ENCODE measurements at places on chromosomes 3 and 15.

DNA sequence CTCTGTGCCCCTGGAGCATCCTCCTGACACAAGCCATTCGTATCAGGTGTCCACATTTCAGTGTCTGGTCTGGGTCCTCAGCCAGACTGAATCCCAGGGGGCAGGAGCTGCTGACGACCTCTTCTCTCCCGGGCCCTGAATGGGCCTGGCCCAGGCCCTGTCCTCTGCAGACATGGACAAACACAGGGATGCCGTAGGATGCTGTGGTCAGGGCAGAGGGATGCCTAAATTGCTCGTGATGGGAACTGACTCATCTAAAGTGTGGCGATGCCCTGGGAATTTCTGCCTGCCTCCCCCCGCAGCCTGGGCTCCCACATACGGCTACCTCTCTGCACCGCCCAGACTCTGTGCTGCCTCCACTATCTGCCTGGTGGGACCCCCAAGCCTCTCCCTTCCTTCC, 58.5 kb upstream of the CTSH start:
- DNase-seq = no peak

DNA sequence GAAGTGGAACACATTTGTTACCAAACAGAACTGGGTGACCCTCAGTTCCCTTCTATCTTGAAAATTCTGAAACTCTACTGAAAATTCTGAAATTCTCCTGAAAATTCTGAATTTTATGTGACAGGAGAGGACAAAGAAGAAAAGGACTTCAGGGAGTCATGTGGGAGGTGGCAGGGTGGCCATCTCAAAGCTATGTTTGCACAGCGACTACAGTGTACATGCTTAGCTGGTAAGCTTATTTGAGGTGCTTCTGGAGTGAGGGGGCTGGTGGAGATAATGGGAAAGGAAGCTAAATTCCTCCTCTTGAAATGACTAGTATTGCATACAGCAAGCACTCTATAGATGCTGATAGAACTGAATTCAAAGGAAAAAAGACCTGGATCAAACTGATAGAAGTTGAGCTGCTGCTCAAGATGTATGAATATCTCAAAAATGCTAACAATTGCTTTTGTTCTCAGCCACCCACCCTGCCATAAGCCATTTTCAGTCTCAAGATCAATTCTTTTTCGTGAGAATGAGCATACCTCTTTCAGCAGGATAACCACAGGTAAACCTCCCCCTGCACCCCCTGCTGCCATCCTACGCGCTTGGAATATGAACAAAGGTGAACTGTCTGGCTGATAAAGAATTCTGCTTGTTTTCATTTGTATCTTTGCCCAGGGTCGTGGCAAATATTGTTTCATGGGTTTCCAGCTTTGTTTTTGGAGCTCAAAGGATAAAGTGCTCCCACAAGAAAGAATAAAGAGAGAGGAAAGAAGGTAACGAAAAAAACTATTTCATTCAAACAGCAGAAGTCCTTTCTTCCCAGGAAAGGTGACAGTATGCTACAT, 16.6 kb upstream of the ARHGEF3 start:
- DNase-seq = no peak

DNA sequence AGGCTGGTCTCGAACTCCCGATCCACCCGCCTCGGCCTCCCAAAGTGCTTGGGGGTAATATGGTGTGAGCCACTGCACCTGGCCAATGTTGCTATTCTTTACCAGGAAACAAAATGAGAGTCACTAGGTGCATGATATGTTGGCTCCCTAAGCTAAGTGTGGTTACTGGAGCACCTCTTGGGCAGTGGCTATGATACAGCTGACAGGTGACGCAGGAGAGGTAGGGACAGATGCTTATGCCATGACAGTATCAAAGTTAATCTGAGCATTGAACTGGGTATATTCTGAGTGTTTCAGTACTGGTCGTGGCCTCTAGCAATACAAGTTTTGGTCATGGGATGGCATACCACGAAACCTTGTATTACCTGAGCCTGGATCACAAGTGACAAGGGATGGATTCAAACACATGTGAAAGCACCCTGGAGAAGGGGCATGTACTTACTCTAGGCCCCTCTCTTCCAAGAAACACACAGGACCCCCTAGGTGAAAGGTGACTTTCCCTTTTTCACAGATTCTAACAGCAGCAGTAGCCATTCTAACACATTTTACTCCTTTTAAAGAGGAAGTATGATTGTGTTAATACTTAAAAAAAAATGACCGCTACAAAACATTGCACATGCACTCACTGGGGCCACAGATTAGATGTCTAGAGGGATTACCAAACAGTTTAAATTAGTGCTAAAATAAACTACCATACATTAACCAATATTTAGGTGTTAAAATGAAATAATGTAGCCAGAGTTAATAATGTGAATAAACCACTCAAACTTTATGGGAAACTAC, 467.3 kb downstream of the SHQ1 start:
- DNase-seq = no peak

DNA sequence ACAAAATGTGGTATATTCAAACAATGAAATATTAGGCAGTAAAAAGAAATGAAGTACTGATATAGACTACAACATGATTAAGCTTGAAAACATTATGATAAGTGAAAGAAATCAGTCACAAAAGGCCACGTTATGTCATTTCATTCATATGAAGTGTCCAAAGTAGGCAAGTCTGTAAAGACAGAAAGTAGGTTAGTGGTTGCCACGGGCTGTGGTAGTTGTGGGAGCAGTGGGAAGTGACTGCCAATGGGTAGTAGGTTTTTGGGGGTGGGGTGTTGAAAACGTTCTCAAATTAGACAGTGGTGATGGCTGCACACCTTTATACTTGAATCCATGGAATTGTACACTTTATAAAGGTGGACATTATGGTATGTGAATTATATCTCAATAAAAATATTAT, 12.1 kb downstream of the GALNT15 start:
- no peak for DNase-seq

DNA sequence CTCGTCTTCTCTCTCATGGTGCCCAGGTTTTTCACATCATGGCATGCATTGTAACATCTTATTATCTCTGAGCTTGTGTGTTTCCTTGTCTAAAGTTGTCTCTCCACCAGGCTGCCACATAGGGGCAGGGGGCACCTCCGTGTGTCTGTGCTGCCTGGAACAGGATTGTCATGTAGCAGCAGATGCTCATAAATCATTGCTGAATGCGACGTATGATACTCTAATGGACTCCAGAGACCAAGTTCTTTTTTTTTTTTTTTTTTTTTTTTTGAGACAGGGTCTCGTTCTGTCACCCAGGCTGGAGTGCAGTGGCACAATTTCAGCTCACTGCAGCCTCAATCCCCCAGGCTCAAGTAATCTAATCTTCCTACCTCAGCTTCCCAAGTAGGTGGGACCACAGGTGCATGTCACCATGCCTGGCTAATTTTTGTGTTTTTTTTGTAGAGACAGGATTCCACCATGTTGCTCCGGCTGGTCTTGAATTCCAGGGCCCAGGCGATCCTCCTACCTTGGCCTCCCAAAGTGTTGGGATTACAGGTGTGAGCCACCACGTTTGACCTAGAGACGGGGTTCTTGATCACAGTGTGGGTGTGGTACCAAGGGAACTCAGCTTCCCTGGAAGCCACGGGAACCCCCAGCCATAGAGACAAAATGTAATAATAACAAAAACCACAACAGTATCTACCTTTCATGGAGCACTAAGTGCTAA, 4.7 kb upstream of the DNASE1L3 start:
- DNase-seq = no peak

- no peak for DNase-seq
These were observed 235.3 kb downstream of the IGSF11 start for GRCh38 chr3:118799303-118799702.

DNA sequence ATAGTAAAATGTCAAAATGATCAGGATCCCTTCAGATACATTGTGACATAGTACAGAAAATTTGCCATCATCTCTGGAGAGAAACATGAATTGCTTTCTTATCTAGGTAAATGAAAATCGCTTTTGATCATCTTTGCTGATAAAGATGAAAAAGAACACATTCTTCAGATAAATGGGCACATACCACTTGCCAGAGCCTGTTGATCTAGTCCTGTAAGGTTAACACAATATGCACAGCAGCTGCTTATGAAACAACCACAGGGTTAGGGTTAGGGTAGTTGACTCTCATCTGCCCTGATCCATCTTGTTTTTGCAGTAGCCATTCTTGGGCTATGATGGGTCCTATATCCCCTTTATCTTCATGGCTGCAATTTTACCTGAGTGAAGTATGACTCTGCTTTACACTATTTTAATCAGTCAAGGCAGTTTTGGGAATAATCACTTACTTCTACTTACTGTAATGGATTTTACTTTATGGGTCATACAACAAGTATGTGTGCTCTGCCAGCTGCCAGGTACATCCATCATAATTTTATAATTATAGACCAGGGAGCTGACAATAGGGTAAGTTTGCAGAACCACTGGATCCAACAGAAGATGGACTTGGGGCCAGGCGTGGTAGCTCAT, 12.6 kb upstream of the SPINK8 start:
- DNase-seq = no peak

GRCh38 chr15:51382787-51383186, 41.3 kb downstream of the GLDN start:
- DNase-seq = no peak

GRCh38 chr3:71186801-71187200, 396.7 kb downstream of the FOXP1 start:
- no peak for DNase-seq

GRCh38 chr3:139297588-139298311, 46.1 kb upstream of the MRPS22 start:
- no peak for DNase-seq

GRCh38 chr3:52026041-52026440, 30.3 kb downstream of the DUSP7 start:
- DNase-seq = no peak

DNA sequence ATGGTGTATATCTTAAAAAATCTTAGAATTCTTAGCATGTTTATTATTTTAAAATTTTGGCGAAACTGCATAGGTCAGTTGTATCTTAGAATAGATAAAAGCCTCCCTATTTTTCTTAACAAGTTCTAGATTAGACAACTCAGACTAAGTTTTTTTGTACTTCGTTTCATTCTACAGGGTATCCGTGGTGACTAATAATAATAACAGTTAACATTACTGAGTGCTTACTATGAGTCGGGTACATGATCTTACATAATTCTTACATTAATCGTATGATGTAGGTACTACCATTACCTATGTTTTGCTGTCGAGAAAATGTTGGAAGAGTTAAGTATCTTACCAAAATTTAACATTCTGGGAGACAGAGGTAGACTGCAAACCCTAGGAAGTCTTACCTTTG, 60.7 kb downstream of the UBE2E2 start:
- DNase-seq = no peak

DNA sequence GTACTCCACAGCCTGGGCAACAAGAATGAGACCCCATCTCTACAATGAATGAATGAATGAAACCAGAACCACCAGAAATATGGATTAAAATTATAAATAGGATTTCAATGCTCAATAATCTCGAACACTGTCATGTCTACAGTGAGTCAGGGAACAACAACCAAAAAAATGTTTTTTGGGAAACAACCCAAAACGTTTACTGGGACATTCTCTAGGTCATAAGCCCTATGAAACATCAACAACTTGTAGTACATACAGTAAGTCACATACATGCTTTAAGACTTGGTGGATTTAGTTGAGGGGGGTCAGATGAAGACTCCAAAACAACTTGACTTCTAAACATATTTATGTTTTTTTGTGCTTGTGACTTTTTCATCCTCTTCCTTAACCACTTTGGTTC, 511.2 kb downstream of the FOXP1 start:
- DNase-seq = no peak

GRCh38 chr3:187759601-187760000, 14.3 kb upstream of the BCL6 start:
- no peak for DNase-seq

- no peak for DNase-seq
These were observed 98.2 kb downstream of the MYH15 start for GRCh38 chr3:108412121-108412750.

GRCh38 chr3:125062904-125063618, 7.3 kb upstream of the HEG1 start:
- DNase-seq = no peak

- DNase-seq = no peak
These were observed 21.5 kb upstream of the MTHFS start for GRCh38 chr15:79918278-79918677.

- DNase-seq = no peak
These were observed 133.2 kb downstream of the CHSY1 start for GRCh38 chr15:101118615-101119014.

DNA sequence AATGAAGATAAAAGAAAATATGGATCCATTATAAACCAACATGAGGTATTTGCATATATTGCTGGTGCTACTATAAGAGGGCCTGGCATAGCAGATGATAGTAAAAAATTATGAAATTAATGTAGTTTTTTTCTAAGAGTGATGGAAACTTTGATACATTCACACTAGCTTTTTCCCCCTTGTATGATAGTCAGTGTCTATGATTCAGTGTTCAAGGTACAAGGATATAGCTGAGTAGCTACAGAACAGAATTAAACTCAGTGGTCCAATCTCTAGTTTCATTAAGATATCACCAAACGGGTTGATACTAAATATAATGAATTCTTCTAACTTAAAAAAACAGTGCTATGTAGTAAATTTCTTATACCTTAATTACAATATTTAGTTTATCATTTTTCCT, 49.9 kb upstream of the XRN1 start:
- DNase-seq = no peak

DNA sequence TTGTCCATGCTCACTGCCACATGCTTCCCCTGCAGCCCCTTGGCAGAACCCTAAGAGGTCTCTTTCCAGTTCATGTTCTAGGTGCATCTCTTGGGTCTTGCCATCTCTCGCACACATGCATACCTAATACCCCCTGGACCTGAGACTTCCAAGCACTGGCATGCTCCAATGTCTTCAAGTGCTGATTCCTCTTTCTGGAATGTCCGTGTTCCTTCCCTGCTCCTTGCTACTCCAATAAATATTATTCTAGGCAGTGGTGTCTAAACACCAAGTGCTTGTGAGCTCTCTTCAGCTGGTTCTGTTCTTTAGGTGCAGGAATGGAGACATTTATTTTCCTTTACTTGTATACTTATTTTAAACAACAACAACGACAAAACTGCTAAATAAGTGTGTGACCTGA, 370.1 kb downstream of the LPP start:
- no peak for DNase-seq

DNA sequence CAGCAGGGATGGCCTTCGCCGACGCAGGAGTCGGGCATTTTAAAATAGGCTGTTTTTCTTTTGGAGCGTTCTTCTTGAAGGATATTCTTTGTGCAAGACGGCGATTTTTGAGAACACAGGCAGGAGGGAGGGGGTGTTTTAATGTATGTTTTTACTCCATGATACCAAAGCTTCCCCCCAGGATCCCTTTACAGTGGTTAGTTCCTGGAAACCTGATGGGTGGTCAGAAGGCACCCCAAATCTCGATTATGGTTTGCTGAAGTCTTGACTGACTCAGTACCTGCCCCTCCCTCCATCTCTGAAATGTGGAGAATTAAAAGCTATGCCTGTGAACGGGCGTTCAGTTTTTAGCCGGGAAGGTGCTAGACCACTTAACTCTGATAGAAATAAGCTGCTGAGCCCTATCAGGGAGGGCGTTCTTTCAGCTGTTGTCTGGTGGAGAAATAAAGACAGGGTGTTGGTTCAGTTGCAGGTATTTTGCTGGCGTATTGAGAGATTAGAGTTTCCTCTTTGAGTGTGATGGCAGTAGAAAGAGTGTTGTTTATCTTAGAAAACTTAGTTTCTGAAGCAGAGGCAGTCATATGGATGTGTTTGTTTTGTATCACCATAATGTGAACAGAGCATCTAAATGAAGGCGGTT, 3.4 kb downstream of the IGF1R start:
- no peak for DNase-seq

- DNase-seq = no peak
These were observed 48.5 kb upstream of the RAP2B start for GRCh38 chr3:153113541-153113940.
